ENCODE measurements at places on chromosomes 3 and 15.

DNA sequence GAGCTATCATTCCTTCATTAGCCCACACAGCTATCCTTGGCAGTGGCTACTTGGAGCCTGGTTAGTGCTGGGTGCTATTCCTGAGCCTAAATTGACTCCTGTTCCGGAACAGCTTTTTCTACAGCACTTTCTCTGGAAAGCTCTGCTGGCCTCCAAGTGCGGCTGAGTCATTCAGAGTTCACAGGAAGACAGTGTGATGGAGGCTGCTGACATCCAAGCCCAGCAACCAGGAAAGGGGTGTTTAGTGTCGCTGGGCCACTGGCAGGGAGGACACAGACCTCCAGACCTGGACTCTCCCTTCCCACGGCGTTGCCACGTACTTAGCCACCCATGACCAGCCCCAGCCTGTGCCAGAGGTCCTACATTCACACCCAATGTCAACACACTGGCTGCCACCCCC lies 28.7 kb downstream of the CACNA2D2 start:
- H3K4me1 ChIP-seq: peaks cover 5% of the 10 kb centered on the region
- H3K4me3 ChIP-seq: no peak overlapping the region
- no peaks in the 10 kb centered on the region for H3K36me3 ChIP-seq
- DNase-seq: no peak
- H3K27me3 ChIP-seq: peaks cover 4% of the 10 kb centered on the region
- H3K27ac ChIP-seq: no peak overlapping the region

DNA sequence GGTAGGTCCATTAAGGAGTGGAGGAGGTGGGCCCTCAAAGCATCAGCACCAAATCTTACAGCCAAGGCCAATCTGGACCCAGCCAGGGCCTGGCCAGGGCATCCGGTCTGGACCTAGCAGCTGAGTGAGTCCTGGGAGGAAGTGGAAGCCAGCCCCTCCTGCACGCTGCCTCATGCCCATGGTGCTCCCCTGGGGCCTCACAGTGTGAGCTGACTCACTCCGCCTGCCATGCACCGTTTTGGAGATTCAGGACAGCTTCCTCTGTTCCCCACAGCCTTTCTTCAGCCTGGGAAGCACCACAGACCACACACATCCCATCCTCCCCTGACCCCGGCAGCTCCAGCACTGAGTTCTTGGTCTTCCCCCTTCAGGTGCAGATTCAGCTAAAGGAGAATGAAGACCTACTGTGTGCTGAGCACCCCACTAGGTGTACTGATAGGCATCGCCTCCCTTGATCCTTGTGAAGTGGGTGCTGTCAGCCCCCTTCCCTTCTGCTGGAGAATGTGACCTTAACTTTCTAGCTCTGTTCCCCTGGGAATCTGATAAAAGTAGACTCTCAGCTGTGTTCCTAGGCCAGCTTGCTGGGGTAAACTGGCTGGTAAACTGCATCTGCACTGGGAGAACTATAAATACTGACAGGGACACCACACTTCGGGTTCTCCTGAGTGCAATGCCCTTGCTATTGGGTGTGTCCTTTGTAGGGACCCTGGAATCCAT lies 36.8 kb upstream of the SEC13 start:
- DNase-seq: no peak
- no peak overlapping the region for H3K27ac ChIP-seq
- H3K27me3 ChIP-seq: peaks cover 4% of the 10 kb centered on the region
- H3K4me3 ChIP-seq: no peak overlapping the region
- H3K4me1 ChIP-seq: no peaks in the 10 kb centered on the region
- peaks cover 2% of the 10 kb centered on the region for H3K36me3 ChIP-seq

GRCh38 chr3:140007081-140007480 lies 72.1 kb downstream of the CLSTN2 start:
- DNase-seq: no peak

- no peak for DNase-seq
- H3K27ac ChIP-seq: no peak overlapping the region
- no peaks in the 10 kb centered on the region for H3K4me1 ChIP-seq
- no peak overlapping the region for H3K4me3 ChIP-seq
Observed at GRCh38 chr3:190722181-190722905, 140.2 kb downstream of the GMNC start.

- no peak for DNase-seq
- H3K27ac ChIP-seq: no peak overlapping the region
- H3K4me3 ChIP-seq: no peak overlapping the region
Observed at GRCh38 chr3:132037581-132037980, 2.8 kb upstream of the CPNE4 start.

DNA sequence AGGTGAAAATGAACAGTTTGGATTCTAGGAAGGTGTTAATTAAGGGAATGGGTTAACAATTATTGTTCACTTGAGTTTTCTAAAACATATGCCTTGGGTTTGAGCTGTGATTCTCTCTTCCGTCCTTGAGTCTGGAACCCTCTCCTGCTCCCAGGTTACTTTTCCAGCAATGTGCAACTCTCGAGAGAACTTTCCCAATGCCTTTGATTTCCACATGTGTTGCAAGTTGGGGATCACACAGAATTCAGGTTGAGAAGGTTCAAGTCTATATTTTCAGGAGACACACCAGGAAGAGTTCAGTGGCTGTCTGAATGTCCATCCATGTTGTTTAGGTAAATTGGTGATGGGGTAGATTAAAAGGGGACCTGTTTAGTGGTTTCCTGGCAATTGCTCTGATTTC lies 48.7 kb downstream of the TNFAIP8L3 start:
- peaks cover 13% of the 10 kb centered on the region for H3K27me3 ChIP-seq
- no peak overlapping the region for H3K27ac ChIP-seq
- peaks cover 6% of the 10 kb centered on the region for H3K4me1 ChIP-seq
- no peak overlapping the region for H3K4me3 ChIP-seq
- no peaks in the 10 kb centered on the region for H3K36me3 ChIP-seq

DNA sequence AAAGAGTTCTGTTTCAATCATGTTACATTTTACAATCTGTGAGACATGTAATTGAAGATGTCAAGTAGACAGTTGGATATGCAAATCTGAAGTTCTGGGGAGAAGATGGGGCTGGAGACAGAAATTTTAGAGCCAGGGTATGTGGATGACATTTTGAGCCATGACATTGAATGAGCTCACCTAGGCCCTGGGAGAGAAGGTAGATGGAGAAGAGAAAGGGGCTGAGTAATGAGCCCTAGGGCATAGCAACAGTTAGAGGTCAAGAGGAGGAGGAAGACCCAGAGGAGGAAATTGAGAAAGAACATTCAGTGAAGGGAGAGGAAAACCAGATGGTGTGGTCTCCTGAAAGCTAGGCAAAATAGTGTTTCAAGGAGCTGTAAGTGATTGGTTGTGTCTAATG lies 15.3 kb downstream of the TMEM266 start:
- no peak overlapping the region for H3K27ac ChIP-seq
- no peak for DNase-seq
- H3K27me3 ChIP-seq: no peaks in the 10 kb centered on the region
- no peaks in the 10 kb centered on the region for H3K4me1 ChIP-seq

DNA sequence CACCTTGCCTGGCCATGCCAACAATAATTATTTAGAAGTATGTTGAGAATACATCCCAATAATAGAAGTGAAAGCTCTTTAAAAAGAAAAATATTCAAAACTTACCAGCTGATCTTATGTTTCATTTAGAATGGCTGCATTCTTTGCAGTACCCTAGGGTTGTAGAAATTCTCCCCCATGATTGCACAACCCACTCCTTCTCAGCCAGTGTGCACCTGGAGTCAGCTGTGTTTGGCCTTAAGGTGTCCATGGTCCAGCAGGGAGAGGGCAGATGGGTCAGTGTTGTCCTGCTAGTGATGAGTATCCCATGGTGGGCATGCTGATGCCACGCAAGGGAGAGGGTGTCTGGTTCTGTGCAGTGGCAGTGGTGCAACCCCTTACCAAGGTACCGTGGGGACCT lies 117.3 kb downstream of the IGF1R start:
- no peak overlapping the region for H3K4me3 ChIP-seq
- no peak overlapping the region for H3K27ac ChIP-seq
- no peaks in the 10 kb centered on the region for H3K27me3 ChIP-seq
- no peaks in the 10 kb centered on the region for H3K4me1 ChIP-seq
- DNase-seq: no peak

DNA sequence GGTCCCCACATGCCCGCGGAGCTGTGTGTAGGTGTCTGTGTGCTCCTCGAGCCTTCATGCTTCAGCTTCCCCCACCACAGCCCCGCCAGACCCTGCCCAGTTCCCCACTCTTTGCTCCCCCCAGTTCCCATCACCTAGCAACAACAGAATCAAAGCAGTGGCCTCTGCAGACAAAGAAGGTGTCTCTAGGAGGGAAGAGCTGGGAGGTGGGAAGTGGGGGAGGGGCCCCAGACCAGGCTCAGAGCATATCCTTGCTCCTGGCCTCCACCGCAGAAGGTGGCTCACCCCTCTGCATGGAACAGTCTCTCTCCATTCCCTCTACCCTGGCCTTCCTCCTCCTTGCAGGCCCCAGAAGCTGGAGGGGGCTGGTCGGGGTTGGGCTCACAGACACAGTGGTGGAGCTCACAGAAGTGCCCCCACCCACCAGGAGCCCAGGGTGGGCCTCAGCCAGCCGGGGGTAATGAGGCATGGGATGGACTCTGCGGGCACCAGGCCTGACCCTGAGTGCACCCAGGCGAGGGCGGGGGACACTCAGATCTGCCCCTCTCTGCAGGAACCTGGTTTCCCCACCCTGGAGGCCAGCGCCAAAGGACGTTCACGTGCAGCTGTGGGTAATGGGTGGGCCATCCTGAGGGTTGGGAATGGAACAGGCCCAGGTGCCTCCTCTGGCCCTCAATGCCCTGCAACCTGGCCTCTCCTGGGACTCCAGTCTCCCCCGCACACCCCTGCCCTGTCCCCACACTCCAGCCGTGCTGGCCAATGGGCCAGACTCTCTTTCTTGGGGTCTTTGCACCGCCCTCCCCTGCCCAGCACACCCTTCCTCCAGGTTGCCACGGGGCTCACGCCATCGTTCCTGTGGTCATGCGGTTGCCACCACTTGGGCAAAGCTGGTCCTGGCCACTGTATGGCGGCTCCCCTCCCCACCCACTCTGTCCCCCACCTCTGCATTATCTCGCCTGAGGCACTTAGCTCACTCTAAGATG lies 53.4 kb downstream of the TPRA1 start:
- no peak overlapping the region for H3K4me3 ChIP-seq
- peaks cover 7% of the 10 kb centered on the region for H3K27me3 ChIP-seq
- H3K27ac ChIP-seq: no peak overlapping the region
- H3K4me1 ChIP-seq: no peaks in the 10 kb centered on the region
- no peak for DNase-seq
- H3K36me3 ChIP-seq: no peaks in the 10 kb centered on the region

DNA sequence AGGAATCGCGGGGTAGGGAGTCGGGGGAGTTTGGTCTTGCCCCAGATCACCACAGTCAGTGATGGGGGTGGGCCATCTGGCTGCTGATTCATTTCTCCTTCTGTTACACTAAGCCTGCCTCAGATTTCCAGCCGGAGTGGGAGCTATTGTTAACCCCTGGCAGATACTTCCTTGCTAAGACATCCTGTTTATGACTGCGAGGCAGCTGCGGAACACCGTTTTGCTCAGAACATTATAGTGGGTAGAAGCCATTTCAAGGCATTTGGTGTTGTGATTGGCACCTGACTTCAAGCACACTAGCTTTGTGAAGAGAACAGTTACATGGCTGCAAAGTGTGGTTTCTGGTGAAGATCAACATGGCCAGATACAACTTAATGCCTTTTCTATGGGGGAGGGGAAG lies 73.8 kb downstream of the FLNB start:
- H3K36me3 ChIP-seq: peaks cover 30% of the 10 kb centered on the region
- H3K27me3 ChIP-seq: no peaks in the 10 kb centered on the region
- peaks cover 36% of the 10 kb centered on the region for H3K4me1 ChIP-seq

DNA sequence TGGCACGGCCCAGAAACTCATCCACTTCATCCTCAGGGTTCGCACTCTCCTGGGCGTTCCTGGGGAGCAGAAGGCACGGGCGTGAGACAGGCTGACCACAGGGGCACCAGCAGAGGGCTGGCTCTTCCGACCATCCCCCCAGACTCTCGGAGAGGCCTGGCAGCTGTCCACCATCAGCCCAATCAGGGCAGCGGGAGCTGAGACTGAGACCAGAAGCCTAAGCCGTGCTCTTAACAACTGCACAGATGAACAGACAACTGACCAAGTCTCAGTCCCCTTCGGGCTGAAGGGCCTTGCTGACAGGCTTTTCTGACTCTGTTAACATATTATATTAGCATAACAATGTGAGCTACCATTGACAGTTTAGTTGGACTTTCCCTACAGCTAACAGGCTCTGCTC lies 118.0 kb downstream of the SEC22A start:
- no peak for DNase-seq
- H3K27ac ChIP-seq: no peak overlapping the region
- no peaks in the 10 kb centered on the region for H3K4me1 ChIP-seq
- no peaks in the 10 kb centered on the region for H3K36me3 ChIP-seq
- H3K4me3 ChIP-seq: no peak overlapping the region

DNA sequence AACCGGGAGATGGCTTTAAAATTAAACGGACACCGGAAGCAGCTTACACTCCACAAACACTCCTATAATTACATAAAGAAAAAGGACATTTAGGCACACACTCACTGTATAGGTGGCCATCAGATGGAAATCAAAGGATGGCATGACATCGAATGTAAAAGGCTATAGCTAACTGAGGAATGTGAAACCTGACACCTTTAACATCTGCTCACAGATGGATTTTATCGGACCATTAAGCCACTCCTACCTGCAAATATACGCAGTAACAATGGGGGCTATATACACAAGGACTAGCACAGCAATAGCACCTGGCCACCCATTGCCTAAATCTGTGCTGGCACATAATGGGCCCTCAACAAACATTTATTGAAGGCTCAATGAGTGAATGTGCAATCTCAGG lies 14.5 kb upstream of the RBSN start:
- no peak overlapping the region for H3K4me3 ChIP-seq
- no peak for DNase-seq
- H3K4me1 ChIP-seq: no peaks in the 10 kb centered on the region
- no peaks in the 10 kb centered on the region for H3K36me3 ChIP-seq

GRCh38 chr15:43886558-43886957 lies 59.8 kb downstream of the WDR76 start:
- H3K27me3 ChIP-seq: no peaks in the 10 kb centered on the region
- no peak overlapping the region for H3K4me3 ChIP-seq
- H3K36me3 ChIP-seq: peaks cover 21% of the 10 kb centered on the region
- H3K4me1 ChIP-seq: peaks cover 6% of the 10 kb centered on the region
- peak overlapping the region; percentile 58 for H3K27ac ChIP-seq

- no peaks in the 10 kb centered on the region for H3K27me3 ChIP-seq
- peaks cover 24% of the 10 kb centered on the region for H3K4me1 ChIP-seq
- H3K4me3 ChIP-seq: no peak overlapping the region
Observed at GRCh38 chr3:133591271-133591742, 17.8 kb downstream of the CDV3 start.

GRCh38 chr3:160473978-160474377 lies 24.4 kb upstream of the TRIM59 start:
- no peak overlapping the region for H3K27ac ChIP-seq
- DNase-seq: no peak
- H3K36me3 ChIP-seq: no peaks in the 10 kb centered on the region
- H3K4me3 ChIP-seq: no peak overlapping the region

- H3K27ac ChIP-seq: no peak overlapping the region
- no peak for DNase-seq
- no peak overlapping the region for H3K4me3 ChIP-seq
- H3K36me3 ChIP-seq: no peaks in the 10 kb centered on the region
Observed at GRCh38 chr3:8737301-8737700, 3.7 kb downstream of the CAV3 start.
